ENCODE measurements at places on chromosomes 1 and 21. TPM values are rescaled to one million over a fixed set of nuclear protein-coding genes. Genes with fewer than 3 reads are reported as not detected.

PKP1 gene
- total RNA-seq = 0.03 TPM

PGLYRP4 gene
- total RNA-seq = not detected

MX2 gene
- total RNA-seq = not detected

ATP6V1G3 gene
- total RNA-seq = not detected

ACOT11 gene
- 2.4 TPM for total RNA-seq

FAM78B gene
- total RNA-seq = 0.35 TPM

BTF3L4 gene
- total RNA-seq = 34.0 TPM

C1orf167 gene
- not detected for total RNA-seq

RNU11 gene
- not detected for total RNA-seq

LHX8 gene
- total RNA-seq = 0.97 TPM

VANGL2 gene
- total RNA-seq = 0.69 TPM

FCRLA gene
- total RNA-seq = not detected

ACTL8 gene
- total RNA-seq = 1.4 TPM

OR6K3 gene
- total RNA-seq = not detected

HSF2BP gene
- 1.9 TPM for total RNA-seq

ICOSLG gene
- 3.9 TPM for total RNA-seq

RGS13 gene
- not detected for total RNA-seq

LTN1 gene
- total RNA-seq = 8.1 TPM

AVPR1B gene
- total RNA-seq = not detected

APCS gene
- total RNA-seq = not detected

SPATA45 gene
- total RNA-seq = not detected

OR2T29 gene
- not detected for total RNA-seq

HSD3B2 gene
- total RNA-seq = not detected

WDR4 gene
- total RNA-seq = 30.5 TPM

FMO2 gene
- not detected for total RNA-seq

AADACL4 gene
- not detected for total RNA-seq

BARHL2 gene
- not detected for total RNA-seq

CLDN17 gene
- total RNA-seq = not detected

RNU1-4 gene
- total RNA-seq = not detected

TPTE gene
- not detected for total RNA-seq

ARTN gene
- 0.18 TPM for total RNA-seq

CCDC185 gene
- not detected for total RNA-seq
